SK-N-SH (cell line): ENCODE measurements at places on chromosomes 5 and 9.

DNA sequence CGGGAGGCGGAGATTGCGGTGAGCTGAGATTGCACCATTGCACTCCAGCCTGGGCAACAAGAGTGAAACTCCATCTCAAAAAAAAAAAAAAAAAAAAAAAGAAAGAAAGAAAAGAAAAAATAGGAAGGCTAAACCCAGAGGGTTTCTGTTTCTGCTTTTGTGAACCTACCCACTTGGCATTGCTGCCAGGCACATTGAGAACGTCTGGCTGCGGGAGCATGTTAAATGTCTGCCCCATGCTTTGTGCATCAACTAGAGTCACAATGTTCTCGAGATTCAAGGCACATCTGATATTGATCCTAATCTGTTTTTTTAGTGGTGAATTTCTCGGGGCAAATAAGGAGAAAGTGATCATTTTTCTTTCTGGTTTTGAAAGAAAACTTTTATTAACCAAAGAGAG is 2.8 kb downstream of the SLC25A25 start:
- no peak for DNase-seq

- DNase-seq: no peak
These were observed 307.6 kb downstream of the CWC27 start for GRCh38 chr5:65076251-65076869.

DNA sequence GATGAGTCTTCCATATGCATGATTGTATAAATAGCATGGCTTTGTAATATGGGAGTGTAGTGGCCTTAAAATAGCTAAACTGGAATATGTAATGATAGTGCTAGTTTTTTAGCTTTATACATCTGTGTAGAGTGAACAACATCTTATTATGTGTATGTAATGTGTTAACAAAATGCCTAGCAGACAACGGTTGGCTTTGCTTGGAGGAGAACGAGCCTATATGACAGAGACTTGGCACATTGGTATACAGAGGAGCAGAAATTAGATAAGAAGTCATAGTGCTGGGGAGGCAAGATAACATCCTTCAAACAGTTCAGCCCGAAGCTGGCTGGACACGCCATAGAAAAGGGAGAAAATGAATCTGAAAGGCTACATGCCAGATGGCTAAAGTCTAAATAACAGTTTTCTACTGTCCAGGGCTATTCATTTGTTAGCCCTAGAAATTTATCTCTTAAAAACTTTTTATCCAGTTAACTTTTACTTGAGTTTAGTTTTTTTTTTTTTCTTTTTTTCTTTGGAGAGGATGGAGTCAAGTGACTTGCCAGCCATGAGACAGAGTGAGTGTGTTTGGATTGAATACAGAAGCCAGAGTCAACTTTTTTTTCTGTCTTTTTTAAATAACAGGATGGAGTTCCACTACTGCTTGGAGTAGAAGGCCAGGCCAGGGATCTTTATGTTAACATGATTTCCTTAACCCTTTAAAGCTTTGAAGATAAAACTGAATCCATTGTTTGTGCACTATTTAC is 214.4 kb upstream of the ACTBL2 start:
- no peak for DNase-seq

DNA sequence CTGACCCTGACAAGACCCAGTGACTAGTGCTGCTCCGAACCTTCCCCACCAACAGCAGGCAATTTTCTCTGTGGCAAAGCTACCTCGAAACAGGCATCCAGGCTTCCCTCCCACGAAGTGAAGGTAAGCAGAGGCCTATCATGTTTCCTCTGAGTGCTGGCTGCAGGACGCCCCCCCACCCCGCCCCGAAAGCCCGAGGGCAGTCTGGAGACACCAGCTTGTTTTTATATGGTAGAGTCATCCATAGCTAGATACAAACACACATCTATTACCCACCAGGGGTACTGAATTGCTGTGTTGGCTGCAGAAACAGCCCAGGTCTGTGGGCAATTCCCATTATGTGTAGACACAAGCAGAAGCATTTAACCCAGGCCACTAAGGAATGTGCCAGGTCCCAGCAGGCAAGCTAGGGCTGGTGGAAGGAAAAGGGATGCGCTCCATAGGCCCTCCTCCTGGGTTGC is 40.4 kb downstream of the LIX1 start:
- DNase-seq: no peak

GRCh38 chr9:114811966-114812636 is 6.3 kb upstream of the TNFSF15 start:
- DNase-seq: no peak

DNA sequence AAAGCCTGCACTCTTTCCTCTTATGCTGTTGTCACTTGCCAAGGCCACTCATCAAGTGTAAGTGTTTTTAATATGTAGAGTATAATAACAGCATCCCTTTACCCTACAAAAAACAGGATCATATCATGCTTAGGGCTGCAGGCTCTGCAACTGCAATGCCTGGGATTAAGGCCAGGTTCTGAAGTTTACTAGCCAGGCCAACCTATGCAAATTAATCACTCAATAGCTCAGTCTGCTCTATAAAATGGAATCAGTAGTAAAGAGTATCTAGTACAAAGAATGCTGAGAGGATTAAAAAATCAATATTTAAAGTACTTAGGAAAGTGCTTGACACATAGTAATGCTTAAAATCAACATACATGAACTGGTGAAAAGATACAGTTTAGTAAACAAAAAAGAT is 253.3 kb downstream of the EDIL3 start:
- no peak for DNase-seq

- DNase-seq: no peak
These were observed 398.0 kb downstream of the PSAT1 start for GRCh38 chr9:78694974-78695373.

GRCh38 chr9:84688956-84689355 is 19.4 kb downstream of the NTRK2 start:
- DNase-seq: no peak

DNA sequence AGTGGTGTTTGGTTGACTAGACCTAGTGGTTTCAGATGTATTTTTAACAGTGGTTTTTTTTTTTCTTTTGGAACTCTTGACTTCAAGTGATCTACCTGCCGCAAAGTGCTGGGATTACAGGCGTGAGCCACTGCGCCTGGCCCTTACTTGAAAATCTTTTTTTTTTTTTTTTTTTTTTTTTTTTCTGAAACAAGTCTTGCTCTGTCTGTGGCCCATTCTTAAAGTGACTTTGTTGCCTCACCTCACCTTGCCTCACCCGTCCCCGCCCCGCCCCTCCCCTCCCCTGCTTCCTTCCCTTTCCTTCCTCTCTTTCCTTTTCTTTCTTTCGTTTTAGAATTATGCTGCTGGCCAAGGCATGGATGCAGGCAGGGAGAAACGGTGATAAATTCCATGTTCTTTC is 26.0 kb downstream of the GPBP1 start:
- no peak for DNase-seq

DNA sequence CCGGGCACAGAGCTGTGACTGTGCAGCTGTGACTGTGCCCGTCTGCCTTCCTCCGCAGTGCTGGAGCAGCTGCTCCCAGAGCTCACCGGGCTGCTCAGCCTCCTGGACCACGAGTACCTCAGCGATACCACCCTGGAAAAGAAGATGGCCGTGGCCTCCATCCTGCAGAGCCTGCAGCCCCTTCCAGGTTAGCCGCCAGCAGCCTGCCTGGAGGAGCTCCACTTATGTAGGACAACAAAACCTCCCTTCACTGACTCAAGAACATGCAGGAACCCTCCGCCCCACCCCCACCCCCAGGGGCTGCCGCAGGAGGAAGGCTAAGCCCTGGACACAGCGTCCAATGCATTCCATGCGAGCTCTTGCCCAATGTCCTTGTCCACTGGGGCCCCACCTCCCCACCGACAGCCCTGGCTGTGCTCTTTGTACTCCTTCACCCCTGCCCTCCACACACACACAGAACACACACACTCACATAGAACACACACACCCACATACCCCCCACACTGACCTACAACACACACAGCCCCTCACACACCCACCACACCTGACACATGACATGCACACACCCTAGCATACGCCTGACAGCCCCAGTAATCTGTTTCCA is 27.9 kb downstream of the AFAP1L1 start:
- no peak for DNase-seq

DNA sequence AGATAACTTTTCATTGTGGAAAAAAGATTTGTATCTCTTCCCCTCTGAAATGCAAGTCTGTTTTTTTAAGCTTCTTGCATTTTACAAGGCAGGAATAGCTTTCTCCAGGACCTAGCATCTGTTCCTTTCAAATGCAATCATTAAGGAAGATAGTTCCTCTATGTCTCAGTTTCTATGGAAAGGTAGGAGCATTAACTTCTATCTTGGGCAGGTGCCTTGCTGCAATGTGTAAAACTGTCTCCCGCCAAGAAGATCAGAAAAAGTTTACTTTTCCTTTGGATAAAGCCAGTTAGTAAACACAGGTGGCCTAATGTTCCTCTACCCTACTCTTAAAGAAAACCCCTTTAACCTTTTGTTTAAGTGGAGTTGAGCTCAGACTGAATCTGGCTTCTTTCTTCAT is 560.6 kb upstream of the CYLC2 start:
- DNase-seq: no peak

- no peak for DNase-seq
These were observed 877.0 kb downstream of the NR2F1-AS1 start for GRCh38 chr5:92703976-92704375.

DNA sequence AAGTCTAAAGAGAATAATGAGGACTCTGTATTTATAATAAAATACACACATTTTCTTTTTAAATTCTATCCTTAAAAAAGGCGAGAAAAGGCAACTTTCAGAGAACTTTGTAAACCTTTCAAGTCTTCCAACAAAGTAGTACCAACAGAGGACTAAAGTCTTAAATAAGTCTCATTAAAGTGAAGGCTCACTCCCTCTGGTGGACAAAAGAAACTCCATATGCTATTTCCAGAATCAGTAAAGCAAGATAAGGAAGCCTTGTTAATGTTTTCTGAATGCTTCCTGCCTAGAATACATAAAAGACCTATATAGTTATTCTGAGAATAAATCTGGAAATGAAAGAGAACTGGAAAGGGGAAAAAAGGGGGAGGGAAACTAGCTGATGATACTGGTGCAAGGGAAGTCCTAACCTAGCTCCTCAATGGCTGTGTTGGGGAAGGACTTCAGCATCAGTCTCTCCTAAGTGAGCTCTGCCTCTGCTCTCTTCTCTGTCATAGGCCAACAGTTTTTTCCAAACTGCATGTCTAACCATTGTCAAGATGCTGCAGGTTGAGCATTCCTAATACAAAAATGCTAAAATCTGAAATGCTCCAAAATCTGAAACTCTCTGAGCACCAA is 7.2 kb downstream of the HMGCS1 start:
- peak; percentile 27 for DNase-seq

GRCh38 chr5:125720721-125721120 is 702.5 kb upstream of the GRAMD2B start:
- no peak for DNase-seq

DNA sequence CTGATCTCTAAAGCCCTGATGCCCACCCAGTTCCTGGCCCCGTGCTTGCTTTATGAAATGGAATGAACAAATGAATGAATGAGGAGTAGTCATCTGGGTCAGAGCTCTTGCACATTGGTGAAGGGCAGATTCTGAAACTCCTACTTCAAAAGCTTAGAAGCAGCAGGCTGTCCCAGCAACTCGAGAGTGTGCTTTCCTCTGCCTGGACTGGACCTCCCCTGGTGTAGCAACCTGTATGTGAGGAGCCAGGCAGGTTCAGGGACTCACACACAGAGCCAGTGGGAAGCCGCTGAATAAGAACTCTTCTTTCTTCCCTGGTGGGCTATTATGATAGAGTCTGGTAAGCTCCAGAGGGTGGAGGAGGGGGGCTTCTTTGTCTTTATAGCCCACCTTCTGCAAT is 396.4 kb downstream of the CDK5RAP2 start:
- no peak for DNase-seq

- DNase-seq: peak; percentile 45
These were observed 297.3 kb downstream of the NR3C1 start for GRCh38 chr5:143106174-143106573.

GRCh38 chr9:136111910-136112309 is 6.8 kb downstream of the TMEM250 start:
- DNase-seq: no peak

DNA sequence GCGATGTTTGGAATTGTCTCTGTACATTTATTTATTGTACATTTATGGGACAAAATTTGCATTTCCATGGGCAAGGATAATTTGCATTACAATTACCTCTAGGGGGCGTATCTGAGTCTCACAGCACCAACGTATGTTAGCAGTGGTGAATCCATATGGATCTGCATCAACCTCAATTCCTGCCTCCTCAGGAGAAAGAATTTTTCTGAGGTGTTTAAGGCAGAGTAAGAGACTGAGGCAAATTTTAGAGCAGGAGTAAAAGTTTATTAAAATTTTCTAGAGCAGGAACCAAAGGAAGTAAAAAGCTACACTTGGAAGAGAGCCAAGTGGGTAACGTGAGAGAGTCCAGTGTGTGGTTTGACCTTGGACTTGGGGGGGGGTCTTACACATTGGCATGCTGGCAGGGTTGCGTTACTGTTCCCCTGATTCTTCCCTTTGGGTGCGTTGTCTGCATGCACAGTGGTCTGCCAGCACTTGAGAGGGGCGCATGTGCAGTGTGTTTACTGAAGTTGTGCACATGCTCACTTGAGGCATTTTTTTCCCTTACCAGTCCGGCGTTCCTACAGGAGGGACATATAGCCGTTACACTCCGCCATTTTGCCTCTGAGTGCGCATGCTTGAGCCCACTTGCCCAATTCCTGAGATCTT is 21.0 kb upstream of the RAB14 start:
- DNase-seq: peak; percentile 42

GRCh38 chr5:157189223-157189622 is 8.6 kb downstream of the ITK start:
- DNase-seq: no peak

DNA sequence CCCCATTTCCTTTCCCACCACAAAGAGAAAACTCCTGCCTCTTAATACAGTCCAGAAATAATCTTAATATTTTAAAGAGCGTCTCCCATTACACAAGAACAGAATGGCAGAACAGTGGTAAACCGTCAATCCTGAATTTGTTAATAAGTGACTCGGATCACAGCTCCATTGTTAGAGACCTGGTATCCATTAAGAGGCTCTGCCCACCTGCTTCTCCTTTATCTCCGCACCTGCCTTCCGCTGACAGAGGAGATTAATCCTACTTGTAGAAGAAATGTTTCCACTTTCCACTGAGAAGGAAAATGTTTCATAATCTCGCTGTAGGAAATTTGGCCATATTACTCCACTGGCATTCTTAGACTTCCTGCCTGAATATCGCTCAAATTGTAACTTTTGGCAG is 1493.2 kb downstream of the MAT2B start:
- no peak for DNase-seq

DNA sequence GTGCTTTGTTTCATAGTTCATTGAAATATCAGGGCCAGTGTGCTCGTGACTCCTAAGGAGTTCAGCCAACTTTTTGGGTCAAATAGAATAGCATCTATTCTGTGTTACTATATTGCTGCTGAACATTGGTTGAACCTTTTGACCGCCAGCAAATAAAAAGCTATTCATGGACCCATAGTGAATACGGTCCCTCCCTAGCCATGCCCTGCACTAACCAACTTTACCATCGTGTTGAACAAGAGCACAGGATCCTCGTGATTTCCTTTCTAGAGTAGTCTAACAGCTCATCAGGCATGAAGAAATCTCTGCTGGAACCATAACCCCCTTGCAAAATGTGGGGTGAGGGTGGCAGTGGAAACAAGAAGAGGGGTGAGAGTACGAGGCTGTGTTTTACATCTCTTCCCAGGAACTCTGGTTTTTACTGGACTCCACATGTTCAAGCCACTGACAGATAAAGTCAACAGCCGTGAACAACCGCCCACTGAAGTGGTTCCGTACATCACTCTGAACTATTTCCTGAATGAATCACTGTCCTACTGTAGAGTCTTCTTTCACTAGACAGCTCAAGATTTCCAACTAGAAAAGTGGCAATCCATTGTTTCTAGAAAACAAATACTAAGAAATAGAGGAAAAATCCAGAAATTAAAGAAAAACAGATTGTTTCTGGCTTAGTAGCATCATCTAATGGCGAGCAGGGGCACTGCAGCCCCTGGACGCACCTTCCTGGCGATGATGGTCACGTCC is 70.1 kb upstream of the SPATA31E1 start:
- DNase-seq: peak; percentile 60
